ENCODE measurements at places on chromosomes 12 and 14.

DNA sequence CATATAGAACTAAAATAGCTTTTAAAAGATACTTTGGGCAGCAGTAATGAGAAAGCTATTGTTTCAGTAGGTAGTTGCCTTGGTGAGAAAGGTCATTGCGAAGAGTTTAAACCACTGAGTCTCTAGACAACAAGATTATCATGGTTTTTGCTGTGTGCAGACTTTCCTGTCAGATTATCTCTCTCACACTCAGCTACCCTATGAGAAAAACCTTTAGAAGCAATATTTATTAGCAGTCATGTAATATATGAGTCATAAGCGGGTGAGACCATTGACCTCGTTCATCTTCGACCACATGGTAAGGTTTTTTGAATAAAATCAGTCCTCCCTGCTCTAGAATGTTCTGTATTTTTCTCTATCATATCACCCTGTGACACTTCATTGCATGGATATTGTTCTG is 59.9 kb downstream of the GPR65 start:
- no peak for DNase-seq

GRCh38 chr14:64926398-64926995 is 12.2 kb downstream of the CHURC1 start:
- DNase-seq: no peak

GRCh38 chr14:102821252-102821651 is 44.0 kb downstream of the TRAF3 start:
- peak; percentile 16 for DNase-seq

GRCh38 chr14:60589442-60589841 is 59.8 kb downstream of the SIX1 start:
- DNase-seq: no peak

DNA sequence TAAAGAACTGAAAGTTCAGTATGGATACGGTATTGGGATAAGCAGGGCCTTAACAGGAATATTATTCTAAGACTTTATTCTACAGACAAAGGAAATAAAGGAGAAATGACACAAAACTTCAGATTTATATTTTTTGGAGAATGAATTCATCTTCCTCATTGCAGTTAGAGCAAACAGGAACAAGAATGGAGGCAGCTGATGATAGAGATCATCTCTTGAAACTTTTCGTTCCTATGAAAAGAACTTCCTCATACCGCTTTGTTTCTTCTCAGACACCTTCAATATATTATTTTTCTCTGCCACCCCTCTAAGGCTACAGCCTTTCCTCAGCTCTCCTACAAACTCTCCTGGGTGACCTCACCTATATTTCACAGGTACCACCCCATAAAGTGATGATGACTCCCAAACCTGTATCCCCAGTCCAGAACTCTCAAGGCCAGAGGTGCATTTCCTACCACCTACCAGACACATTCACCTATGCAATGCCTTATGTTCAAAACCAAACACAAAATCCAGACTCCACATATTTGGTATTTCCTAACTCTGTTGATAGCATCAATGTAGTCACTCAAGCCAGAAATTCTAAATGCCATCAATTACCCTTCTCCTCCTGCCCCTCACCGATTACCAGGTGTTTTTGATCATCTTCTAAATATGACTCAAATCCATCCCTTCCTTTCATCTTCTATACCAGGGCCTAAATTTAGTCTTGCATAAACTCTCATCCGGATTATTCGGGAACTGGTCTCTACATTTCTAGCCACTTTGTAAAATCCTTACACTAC is 7.4 kb downstream of the MAP4K5 start:
- peak; percentile 66 for DNase-seq

DNA sequence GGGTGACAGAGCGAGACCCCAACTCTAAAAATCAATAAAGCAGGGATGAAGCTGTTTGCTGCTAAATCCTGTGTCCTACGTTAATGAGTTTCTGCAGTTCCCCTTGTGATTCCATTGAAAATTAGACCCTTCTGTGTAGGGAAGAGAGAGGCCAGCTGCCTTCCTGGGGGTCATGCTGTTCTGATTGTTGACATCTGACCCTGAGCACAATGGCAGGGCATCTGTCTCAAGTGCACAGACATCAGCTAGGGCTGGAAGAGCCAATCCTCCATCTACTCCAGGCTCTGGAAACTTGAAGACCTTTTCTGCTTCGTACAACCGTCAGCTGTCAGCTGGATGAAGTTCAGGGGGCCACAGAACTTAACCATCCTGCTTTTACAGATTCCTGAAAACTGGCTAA is 10.1 kb downstream of the FBXL14 start:
- no peak for DNase-seq

DNA sequence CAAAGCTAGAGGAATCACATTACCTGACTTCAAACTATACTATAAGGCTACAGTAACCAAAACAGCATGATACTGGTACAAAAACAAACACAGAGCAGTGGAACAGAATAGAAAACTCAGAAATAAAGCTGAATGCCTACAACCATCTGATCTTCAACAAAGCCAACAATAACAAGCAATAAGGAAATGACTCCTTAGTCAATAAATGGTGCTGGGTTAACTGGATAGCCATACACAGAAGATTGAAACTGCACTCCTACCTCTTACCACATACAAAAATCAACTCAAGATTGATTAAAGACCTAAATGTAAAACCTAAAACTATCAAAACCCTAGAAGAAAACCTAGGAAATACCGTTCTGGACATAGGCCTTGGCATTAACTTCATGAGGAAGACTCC is 182.6 kb upstream of the CNOT2 start:
- no peak for DNase-seq

DNA sequence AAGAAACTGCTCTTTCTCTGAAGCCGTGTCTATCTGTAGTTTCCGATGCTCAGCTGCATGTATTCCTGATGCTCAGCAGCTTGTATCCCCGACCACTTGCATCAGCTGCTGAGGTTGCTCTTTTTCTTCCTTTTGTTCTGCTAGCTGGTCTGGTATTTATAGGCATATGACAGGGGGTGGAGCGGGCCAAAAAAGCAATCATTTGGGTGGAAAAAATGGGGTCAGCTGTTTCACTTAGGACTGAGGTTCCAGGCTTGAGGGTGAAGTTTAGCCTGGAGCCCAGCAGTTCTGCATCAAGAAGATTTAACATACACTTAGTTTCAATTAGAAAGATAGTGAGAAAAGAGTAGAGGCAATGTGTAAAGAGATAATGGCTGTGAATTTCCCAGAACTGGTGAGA is 23.6 kb upstream of the AMN1 start:
- no peak for DNase-seq

DNA sequence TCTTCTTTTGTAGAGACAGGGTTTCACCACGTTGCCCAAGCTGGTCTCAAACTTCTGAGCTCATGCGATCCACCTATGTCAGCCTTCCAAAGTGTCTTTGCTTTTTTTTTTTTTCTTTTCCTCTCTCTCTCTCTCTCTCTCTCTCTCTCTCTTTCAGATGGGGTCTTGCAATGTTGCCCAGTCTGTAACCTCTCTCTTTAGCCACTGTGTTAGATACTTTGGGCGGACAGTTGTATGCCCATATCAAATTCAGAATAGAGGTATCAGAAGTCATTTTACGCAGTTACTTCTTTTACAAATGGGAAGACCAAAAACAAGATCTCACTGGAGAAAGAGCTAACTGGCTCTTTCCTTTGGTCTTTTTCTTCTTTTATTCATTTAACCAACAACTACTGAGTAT is 6.7 kb downstream of the HEBP1 start:
- DNase-seq: no peak

Data from epithelial cell of esophagus (primary cell).